ENCODE measurements at places on chromosomes 6 and 20. TPM values are rescaled to one million over a fixed set of nuclear protein-coding genes. Genes with fewer than 3 reads are reported as not detected.

MEI4 gene
- polyA plus RNA-seq, result not detected

SIRPB1 gene
- not detected for polyA plus RNA-seq

C20orf204 gene
- not detected for polyA plus RNA-seq

DEFB132 gene
- 0.06 TPM for polyA plus RNA-seq

POU5F1 gene
- polyA plus RNA-seq, result 1.6 TPM

TRIM31 gene
- polyA plus RNA-seq, result 133 TPM

GCM1 gene
- polyA plus RNA-seq, result not detected

BANF2 gene
- not detected for polyA plus RNA-seq

IMPG1 gene
- polyA plus RNA-seq, result not detected

METTL24 gene
- not detected for polyA plus RNA-seq

MRAP2 gene
- polyA plus RNA-seq, result 6.6 TPM

ANKRD66 gene
- not detected for polyA plus RNA-seq

SLC52A3 gene
- 5.3 TPM for polyA plus RNA-seq

ADGRF4 gene
- polyA plus RNA-seq, result 0.46 TPM

DEFB124 gene
- polyA plus RNA-seq, result not detected

RIOK1 gene
- polyA plus RNA-seq, result 16.0 TPM

SLC17A4 gene
- 12.6 TPM for polyA plus RNA-seq

EYS gene
- polyA plus RNA-seq, result 0.46 TPM

SLC17A3 gene
- polyA plus RNA-seq, result not detected

TDRD6 gene
- 0.10 TPM for polyA plus RNA-seq

MACROD2 gene
- 1.7 TPM for polyA plus RNA-seq

NFATC2 gene
- 1.8 TPM for polyA plus RNA-seq

CGA gene
- polyA plus RNA-seq, result not detected

SLC2A10 gene
- 28.2 TPM for polyA plus RNA-seq

TRDN gene
- 1.2 TPM for polyA plus RNA-seq

SOBP gene
- polyA plus RNA-seq, result 1.2 TPM

SSTR4 gene
- polyA plus RNA-seq, result 0.04 TPM

CDH22 gene
- polyA plus RNA-seq, result not detected

DYNLT2 gene
- polyA plus RNA-seq, result 0.60 TPM

WFDC12 gene
- 0.42 TPM for polyA plus RNA-seq

FAM50B gene
- 8.4 TPM for polyA plus RNA-seq

GSTA5 gene
- polyA plus RNA-seq, result not detected

IDH3B gene
- polyA plus RNA-seq, result 121 TPM

MYB gene
- 12.0 TPM for polyA plus RNA-seq

COL11A2 gene
- polyA plus RNA-seq, result not detected

PTK6 gene
- 73.3 TPM for polyA plus RNA-seq

IER3 gene
- 153 TPM for polyA plus RNA-seq

ZNFX1 gene
- polyA plus RNA-seq, result 7.2 TPM

DUSP15 gene
- not detected for polyA plus RNA-seq

DEFB119 gene
- polyA plus RNA-seq, result not detected

PAX1 gene
- not detected for polyA plus RNA-seq

ULBP1 gene
- not detected for polyA plus RNA-seq

HLA-DRB5 gene
- 13.6 TPM for polyA plus RNA-seq

SNX21 gene
- polyA plus RNA-seq, result 10.4 TPM

STMND1 gene
- polyA plus RNA-seq, result not detected

GPR6 gene
- polyA plus RNA-seq, result not detected

BIRC7 gene
- 0.15 TPM for polyA plus RNA-seq

SNAI1 gene
- 0.60 TPM for polyA plus RNA-seq

IRF4 gene
- polyA plus RNA-seq, result 9.3 TPM

RAET1E gene
- polyA plus RNA-seq, result not detected

IL17A gene
- not detected for polyA plus RNA-seq

RAB44 gene
- polyA plus RNA-seq, result 0.10 TPM

GSTA1 gene
- polyA plus RNA-seq, result 15.6 TPM

KCNS1 gene
- polyA plus RNA-seq, result 0.60 TPM

HUS1B gene
- polyA plus RNA-seq, result not detected

Data from sigmoid colon (tissue), 7 donors.